ENCODE measurements at places on chromosomes 6 and 20.

GRCh38 chr6:132060591-132060990 is 109.4 kb upstream of the CCN2 start:
- DNase-seq = no peak

GRCh38 chr6:1554476-1555310 is 55.0 kb upstream of the FOXC1 start:
- no peak for DNase-seq

DNA sequence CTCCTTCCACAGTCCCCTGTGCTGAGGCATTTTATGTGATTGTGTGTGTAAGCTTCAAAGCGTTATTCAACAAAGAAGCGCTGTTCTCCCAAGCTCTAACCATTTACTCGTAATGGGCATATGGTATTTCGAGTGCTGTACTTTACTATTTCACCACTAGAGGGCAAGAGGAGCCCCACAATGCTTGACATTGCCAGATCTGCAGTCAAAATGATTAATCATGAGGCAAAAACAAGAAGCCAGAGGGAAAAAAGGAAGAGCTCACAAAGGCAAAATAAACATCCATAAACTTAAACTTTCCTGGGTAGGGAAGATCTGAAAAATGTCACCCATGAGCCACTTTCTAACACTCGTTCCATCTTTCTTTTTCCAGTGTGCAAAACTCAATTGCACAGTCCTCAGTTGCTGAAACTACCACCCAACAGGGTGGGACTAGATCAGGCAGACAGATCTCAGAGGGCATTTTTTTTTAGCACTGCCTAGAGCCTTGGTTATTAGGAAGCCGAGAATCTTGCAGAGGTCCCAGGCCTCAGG is 215.0 kb upstream of the PLCB4 start:
- DNase-seq = peak; percentile 61

DNA sequence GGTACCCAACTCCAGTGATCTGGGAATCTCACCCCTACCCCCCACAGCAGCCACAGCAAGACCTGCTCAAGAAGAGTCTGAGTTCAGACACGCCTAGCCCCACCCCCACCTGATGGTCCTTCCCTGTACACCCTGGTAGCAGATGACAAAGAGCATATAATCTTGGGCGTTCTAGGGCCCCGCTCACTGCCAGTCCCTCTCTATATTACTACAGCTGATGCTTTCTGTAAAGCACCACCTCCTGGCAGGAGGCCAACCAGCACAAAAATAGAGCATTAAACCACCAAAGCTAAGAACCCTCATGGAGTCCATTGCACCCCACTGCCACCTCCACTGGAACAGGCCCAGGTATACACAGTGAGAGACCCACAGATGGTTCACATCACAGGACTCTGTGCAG is 42.3 kb upstream of the FAM210B start:
- DNase-seq = no peak

GRCh38 chr6:14077193-14077867 is 40.2 kb upstream of the CD83 start:
- DNase-seq = no peak

DNA sequence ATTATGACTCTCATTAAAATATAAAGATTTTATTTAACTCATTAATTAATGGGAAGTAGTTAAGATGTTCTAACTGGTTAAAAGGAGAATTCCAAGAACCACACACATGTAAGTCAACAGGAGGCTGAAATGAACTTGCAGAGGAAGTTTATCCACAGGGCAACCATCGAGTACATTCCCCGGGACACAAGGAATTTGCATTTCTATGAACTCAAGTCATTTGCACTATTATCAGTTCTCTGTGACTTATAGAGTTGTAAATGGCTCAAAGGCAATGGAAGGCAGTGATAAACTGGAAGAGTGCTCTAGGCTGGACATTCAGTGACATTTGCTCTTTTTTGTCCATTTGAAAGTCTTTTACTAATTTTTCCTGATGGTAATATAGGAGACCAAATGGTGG is 97.4 kb downstream of the SNX5 start:
- DNase-seq = no peak

DNA sequence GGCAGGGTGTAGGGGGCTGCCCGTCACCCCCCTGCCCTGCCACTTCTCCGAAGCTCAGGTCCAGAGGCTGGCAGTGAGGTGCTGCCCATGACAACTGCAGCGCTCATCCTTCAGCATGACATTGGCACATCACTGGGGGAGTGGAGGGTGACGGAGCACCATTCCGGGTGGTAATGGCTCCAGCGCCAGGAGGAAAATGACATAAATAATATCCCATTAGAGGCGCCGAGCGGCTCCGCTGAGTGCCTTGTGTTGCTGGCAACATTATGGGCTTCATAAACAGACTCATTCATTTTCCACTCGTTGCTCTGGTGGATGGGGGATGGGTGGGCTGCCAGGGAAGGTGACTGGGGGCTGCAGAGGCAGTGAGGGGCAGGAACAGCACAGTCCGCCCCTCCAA is 56.9 kb upstream of the CTNNBL1 start:
- no peak for DNase-seq

DNA sequence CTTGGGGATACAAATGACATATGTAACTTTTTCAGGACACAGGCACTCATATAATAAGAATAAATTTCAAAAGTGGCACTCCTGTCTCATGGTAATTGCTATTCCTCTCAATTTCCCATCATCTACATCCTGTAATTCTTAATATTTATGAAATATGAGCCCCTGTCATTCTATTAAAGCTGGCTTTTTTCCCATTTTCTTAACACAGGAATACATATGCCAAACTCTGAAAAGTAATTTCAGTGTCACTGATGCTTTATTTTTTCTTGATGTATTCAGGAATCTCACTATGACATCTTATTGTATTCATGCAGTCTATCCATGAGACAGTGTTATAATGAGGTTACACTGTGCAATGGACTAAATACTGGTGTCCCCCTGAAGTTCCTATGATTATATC is 24.3 kb upstream of the FKBP1C start:
- DNase-seq = no peak

DNA sequence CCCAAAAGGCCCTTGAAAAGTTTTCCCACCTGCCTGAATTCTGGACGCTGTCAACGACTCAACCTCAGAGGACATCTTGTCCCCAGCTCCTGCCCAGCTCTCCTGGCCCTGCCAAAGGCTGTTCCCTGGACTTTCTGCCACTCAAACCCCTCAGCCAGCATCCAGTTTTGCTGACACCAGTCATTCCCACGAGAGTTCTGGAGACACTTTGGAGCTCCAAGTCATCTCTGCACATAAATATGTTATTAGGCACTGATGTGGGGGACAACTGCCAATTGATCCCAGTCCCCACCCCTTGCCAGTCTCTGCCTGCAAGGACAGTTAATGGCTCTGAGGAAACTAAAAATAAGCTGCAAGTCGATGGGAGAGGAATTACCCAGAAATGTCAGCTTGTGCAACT is 38.9 kb upstream of the KCNB1 start:
- DNase-seq = no peak

DNA sequence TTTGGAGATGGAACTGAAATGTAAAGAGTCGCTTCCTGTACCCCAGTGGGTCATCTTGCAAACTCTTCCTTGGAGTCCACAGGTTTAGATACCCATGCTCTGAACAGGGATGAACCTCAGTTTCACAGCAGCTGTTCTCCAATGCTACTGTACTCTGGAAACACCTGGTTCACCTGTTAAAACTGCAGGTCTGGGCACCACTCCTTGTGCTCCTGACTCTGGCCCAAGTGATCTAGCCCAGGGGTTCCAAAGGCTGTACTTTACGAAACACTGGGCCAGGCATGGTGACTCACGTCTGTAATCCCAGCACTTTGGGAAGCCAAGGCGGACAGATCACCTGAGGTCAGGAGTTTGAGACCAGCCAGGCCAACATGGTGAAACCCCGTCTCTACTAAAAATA is 102.1 kb downstream of the ATP9A start:
- DNase-seq = no peak

DNA sequence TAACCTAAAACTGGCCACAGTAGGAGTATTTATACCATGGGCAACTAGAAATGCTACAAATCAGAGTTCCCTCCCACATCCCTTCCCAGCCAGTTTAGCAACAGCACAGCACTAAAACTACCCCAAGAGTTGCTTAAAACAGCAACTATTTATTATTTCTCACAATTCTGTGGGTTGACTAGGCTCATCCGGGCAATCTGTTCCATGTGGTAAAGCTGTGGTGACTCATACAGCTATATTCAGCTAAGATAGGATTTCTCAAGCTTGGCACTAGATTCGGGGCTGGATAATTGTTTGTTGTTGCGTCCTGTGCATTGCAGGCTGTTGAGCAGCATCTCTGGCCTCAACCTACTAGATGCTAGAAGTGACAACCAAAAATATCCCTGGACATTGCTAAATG is 8.6 kb upstream of the HECA start:
- no peak for DNase-seq

GRCh38 chr6:161434350-161434749 is 160.5 kb upstream of the AGPAT4 start:
- DNase-seq = no peak

DNA sequence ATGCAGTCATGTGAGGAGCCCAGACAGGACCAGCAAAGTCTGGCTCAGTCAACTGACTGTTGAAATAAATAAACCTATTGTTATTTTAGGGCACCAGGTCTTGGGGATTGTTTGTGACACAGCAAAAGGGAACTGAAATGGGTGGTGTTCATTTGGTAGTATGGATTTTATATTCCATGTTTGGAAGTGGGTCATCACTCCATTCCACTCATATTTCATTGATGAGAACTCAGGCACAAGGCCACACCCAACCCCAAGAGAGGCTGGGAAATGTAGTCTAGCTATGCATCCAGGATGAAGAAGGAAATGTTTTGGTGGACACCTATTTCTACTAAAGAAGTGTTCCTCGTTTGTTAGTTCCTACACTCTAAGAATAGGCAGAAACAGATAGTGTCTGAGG is 64.9 kb upstream of the BTBD3 start:
- no peak for DNase-seq

DNA sequence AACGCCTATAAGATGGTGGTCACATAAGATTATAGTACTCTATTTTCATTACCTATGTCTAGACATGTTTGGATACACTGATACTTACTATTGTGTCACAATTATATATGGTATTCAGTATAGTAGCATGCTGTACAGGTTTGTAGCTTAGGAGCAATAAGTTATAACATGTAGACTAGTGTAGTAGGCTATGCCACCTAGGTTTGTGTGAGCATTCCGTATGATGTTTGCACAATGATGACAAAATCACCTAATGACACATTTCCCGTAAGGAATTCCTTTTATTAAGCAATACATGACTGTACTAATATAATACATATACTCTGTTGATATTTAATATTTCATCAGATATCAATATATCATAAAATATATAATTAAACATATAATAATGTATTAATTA is 540.7 kb downstream of the BMP2 start:
- DNase-seq = no peak

DNA sequence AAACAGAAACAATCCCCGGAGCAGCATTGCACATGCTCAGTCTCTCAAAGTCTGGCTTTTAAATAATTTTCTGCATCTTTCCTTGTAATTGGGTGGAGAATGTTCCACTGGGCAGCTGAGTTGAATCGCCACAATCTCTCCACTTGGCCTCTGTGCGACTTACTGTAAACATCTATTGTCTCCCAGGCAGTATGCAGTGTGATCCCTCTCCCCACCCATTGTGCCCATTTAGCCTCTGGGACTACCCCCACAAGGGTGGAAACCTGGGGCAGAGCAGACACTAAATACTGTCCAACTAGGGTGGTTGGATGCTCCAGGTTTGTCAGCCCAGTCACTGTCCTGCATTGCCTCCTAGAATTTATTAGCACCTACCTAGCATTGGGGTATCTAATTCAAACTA is 96.2 kb downstream of the JARID2 start:
- DNase-seq = no peak

GRCh38 chr6:157563611-157564284 is 182.8 kb downstream of the ZDHHC14 start:
- no peak for DNase-seq

DNA sequence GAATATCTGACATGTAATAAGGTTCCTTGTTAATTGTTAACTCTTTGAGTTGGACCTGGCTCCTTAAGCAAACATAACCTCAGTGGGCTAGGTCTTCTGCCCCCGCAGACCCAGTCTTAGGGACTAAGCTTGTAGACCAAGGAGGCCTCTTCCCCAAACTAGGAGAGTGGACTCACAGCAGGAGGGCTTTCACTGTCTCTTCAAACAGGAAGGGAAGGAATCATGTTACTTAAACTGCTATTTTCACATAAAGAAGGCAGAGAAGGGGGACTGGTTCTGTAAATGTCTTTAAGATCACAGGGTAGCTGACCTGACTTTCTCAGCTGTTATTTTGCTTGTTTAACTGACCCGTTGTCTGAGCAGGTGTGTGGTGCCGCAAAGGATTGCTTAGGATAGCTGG is 34.9 kb upstream of the PRDM1 start:
- DNase-seq = no peak

DNA sequence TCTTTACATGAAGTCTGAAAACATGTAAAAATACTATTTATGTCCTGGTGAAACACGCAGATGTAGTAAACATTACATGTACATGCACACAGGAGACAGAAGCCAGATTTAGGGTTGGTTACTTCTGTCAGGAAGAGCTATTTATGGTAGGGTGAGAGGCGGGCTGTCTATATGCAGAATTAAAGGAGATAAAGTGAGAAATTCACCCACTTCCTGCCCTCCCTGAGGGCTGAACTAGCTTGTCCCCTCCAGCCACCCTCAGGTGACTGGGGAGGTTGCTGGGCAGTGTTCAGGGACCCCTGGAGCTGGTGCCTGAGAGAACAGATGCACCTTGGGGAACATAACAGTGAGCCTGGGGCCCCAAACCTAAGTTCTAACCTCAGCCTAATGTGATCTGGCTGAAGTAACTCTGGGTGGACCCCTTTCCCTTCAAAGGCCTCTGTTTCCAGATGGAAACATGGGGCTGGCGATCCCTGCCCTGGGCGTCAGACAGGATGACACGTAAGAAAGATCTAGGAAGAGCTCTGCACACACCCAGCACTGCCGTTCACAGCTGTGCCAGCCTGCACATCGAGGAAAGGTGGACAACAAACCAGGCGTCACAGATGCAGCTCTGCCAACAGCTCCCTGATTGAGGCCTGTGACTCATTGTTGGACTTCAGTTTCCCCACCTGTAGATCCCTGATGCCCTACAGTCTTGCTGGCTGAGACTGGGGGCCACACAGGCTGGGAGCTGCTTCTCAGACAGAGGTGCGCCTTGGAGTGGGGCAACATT is 1.3 kb downstream of the PI16 start:
- no peak for DNase-seq

GRCh38 chr20:6994452-6994851 is 227.0 kb downstream of the BMP2 start:
- no peak for DNase-seq

DNA sequence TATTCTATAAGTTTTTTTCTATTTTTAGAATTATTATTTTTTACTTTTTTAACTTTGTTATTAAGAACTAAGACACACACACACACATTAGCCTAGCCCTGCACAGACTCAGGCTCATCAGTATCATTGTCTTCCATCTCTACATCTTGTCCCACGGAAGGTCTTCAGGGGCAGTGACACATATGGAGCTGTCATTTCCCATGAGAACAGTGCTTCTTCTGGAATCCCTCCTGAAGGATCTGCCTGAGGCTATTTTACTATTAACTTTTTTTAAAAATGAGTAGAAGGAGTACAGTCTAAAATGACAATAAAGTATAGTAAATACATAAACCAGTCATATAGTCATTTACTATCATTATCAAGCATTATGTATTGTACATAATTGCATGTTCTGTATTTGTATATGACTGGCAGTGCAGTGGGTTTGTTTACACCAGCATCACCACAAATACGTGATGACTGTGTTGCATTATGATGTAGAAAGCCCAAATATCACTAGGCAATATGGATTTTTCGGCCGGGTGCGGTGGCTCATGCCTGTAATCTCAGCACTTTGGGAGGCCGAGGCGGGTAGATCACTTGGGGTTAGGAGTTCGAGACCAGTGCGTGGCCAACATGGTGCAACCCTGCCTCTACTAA is 57.9 kb downstream of the HIVEP1 start:
- no peak for DNase-seq
